ENCODE measurements at places on chromosomes 7 and 10.

GRCh38 chr7:51182636-51183166 is 133.9 kb downstream of the COBL start:
- no peak for DNase-seq

GRCh38 chr10:43355749-43356371 is 15.6 kb upstream of the FXYD4 start:
- DNase-seq = no peak

GRCh38 chr10:110574420-110574819 is 6.9 kb downstream of the SMC3 start:
- DNase-seq = no peak

DNA sequence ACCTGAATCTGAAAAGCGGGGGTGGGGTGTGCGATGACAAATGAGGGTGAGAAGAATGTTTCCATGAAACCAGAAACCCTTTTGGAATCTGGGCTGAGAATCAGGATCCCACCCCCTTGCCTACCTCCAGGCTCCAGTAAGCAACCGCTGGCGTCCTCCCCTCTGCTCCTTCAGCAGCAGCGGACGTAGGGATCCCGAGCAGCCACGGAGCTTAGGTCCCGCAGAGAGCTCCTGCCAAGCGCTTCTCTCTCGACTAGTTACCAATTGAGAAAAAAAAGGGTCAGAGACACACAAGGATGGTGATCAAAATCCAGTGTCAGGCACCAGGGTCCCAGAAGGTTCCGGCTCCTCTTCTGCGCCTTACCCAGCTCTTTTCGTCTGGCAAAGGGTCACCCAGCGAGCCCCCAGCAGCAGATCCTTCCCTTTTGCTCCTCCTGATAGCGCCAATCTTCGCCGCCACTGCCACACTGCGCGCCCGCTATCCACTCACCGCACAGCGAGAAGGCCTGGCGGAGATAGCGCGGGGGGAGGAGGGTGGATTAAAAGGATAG is 733.5 kb downstream of the ZWINT start:
- no peak for DNase-seq

GRCh38 chr10:129771991-129772431 is 192.1 kb downstream of the EBF3 start:
- DNase-seq = no peak

DNA sequence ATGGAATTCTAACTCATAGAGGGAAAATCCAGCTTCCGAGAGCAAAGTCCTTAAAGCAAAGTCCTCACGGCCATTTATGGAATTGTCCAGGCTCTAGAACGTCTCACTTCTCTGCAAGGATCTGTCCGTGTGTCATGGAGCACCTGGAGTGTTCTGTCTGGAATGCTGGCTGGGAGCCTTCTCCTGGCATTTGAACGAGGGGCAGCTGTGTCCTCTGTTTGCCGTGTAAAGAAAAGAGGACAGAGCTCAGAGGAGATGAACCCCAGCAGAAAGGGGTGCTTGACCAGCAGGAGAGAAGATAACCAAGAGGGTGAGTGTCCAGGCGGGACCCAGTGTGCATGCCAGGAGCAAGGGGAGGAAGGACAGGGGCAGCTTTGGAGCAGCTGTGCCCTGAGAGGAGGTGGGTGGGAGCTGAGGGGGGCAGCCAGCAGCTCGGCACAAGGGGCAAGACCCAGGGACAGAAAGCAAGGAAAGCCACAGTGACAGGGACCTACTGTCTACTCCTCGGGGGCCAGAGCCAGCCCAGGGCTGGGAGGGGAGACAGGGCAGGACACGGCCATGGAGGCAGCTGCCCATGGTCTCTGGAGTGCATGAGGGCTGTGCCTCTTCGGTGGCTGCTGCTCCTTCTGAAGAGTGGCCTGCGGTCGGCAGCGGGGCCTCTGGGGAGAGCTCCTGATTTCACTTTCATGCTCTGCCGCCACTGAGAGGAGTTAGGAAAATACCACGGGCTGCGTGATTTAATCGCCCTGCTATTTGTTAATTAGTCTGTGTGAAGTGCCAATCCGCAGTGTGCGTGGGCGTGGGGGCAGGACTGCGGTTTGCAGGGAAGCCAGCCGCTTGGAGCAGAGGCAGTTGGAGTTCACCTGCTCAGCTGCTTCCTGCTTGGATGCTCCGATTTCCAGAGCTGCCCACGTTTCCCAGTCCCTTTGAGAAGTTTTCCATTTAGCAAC is 149.3 kb upstream of the SHH start:
- DNase-seq = no peak

- no peak for DNase-seq
Observed at GRCh38 chr7:106095634-106096033, 16.5 kb downstream of the SYPL1 start.

DNA sequence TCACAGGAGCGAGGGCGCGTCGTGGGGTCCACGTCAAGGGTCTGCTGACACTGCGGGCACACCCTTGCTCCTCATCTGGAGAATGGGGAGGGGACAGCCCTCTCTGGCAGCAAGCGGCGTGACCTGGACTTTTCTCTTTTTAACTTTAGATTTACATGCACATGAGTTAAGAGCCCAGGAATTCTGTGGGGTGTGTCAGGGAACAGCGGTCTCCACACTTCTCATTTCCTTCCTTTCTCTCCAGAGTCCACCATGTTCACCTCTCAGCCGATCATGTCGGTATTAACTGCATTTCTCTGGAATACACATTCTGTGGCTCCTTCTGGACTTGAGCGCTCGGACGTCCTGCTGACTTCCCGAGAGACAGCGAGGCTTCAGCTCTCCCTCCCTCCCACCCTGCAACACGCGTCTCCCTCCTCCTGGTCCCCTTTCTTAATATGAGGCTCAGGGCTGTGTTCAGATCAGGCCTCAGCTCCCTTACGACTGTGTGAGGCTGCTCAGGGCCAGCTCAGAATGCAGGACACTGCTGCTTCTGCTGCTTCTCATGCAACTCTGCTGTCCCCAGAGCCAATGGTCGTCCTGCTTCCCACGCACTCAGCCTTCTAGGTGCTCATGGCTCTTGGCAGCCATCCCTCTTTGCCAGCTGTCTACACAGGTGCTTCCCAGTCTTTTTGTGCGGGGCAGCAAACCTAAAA is 261.3 kb downstream of the ELFN1 start:
- DNase-seq = no peak

GRCh38 chr7:82172017-82172416 is 271.6 kb downstream of the CACNA2D1 start:
- DNase-seq = no peak

- no peak for DNase-seq
Observed at GRCh38 chr10:11401264-11402235, 209.9 kb downstream of the USP6NL start.

DNA sequence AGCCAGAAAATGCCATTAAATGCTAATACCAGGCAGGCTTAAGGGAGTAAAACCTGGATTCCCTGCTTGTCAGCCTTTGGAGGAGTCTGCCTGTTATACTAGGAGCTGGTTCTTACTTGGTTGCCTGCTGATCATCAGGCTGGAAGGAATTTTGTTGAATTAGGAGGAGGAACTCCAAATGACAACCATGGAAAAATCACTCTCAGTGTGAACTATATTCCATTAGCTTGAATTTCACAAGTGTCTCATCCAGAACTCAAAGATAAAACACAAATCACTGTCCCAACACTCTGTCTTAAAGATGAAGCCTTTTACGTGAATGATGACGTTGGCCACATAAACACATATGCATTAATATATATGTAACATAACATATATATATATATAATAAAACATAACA is 238.9 kb upstream of the PLXDC2 start:
- DNase-seq = no peak

GRCh38 chr7:126557271-126557670 is 695.5 kb downstream of the GRM8 start:
- DNase-seq = no peak

GRCh38 chr10:85284778-85285770 is 956.7 kb downstream of the CCSER2 start:
- DNase-seq = no peak

DNA sequence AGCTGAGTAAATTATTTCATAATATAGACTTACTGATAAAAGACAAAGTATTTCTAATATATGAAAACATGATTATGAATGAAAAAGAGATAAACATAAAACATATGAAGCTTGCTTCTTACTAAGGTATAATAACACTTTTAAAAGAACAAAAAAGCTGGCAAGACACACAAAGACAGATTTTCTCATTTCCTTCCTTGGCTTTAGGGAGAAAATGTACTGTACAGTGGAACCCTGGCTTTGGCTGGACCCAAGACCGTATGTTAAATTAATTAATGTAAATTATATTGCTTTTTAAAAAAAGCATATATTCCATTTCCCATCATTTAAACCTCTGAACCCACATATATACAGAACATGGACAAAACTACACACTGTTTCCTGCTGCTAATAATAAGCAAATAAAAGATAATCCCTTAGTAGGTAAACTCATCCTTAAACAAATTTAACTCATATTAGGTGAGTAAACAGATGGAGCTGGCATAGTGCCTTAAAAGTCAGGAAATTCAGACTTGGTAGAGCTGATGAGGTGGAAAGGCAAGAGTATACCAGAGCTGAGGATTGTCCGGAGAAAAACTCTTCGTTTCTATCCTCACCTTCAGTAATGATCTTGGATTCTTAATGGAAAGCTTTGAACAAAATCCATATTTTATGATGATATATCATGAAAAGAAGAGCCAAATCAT is 1016.4 kb upstream of the KCND2 start:
- DNase-seq = no peak

- no peak for DNase-seq
Observed at GRCh38 chr10:116540814-116541213, 4.9 kb upstream of the PNLIP start.

DNA sequence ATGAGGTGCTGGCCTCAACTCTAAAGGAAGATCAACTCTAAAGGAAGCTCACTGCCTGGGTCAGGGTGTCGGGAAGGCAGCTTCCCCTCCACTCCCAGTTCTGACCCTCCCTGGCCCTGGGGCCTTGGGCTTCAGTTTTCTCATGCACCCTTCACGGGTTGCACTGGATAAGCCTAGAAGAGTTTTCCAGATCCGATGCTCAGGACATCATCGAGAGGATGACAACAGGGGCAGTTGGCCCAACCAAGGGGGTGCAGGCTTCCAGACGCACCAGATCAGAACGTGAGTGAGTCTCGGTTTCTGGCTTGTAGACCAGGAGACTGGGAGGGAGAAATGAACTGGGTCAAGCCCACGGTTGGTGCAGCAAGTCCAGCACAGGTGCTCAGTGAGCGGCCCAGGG is 34.2 kb upstream of the CHST15 start:
- DNase-seq = no peak

DNA sequence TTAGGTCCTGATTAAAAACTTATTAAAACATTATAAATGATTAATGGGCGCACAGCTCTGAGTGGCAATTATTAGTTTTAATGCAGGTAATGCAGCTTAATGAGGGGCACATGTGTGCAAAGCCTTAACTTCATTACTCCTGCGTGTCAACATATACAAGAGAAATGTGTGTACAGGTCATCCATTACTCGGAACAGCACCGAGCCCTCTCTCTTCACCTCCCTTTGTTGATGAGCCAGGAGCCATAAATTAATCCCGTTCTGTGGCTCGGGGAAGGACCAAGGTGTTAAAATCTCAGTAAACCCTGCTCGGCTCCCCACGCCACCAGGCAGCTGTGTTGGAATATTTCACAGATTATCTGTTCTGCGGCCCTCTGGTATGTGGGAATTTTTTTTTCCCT is 77.8 kb downstream of the EBF3 start:
- no peak for DNase-seq

- no peak for DNase-seq
Observed at GRCh38 chr7:100545360-100546128, 6.5 kb downstream of the AGFG2 start.

GRCh38 chr10:62760401-62760800 is 44.1 kb upstream of the ADO start:
- DNase-seq = no peak

DNA sequence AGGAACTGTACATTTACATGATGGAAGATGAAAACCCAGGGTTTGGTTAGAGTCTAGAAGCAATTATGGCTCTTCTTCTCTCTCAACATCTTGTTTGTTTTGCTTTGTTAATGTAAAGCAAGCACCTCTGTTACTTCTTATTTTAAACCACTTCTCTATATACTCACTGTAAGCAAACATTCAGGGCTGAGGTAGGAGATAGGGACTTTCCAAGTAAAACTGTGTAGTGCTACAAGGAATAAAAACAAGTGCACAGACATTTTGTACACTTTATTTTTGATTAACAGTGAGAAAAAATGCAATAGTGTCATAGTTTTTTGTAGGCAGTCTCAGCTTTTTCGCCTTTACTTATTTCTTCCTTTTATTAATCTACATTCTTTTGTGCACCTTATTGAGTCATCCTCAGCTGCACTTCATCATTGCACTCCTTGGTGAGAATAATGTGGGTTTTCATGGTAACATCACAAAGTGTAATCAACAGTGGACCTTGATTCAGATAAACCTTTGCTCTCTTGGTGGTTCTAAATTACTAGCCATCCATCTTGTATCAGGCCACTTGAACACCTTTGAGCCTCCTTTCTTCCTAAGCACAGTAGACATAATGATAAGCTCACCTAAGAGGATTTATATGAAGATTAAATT is 52.9 kb downstream of the ELMO1 start:
- DNase-seq = no peak

- DNase-seq = no peak
Observed at GRCh38 chr10:82378146-82378545, 503.2 kb downstream of the NRG3 start.

GRCh38 chr10:97573021-97573420 is 442 bp downstream of the ANKRD2 start:
- no peak for DNase-seq

GRCh38 chr7:129144834-129145668 is 544 bp downstream of the TSPAN33 start:
- no peak for DNase-seq

- no peak for DNase-seq
Observed at GRCh38 chr10:73756183-73756582, 12.0 kb downstream of the SEC24C start.

GRCh38 chr10:24306507-24306875 is 97.6 kb downstream of the KIAA1217 start:
- no peak for DNase-seq

- DNase-seq = no peak
Observed at GRCh38 chr10:17009212-17009700, 120.4 kb downstream of the CUBN start.

- no peak for DNase-seq
Observed at GRCh38 chr7:118183428-118183785, 557 bp upstream of the LSM8 start.

- DNase-seq = no peak
Observed at GRCh38 chr7:143047326-143047725, 4.8 kb upstream of the OR6V1 start.

- no peak for DNase-seq
Observed at GRCh38 chr7:23863209-23863787, 153.3 kb downstream of the STK31 start.

DNA sequence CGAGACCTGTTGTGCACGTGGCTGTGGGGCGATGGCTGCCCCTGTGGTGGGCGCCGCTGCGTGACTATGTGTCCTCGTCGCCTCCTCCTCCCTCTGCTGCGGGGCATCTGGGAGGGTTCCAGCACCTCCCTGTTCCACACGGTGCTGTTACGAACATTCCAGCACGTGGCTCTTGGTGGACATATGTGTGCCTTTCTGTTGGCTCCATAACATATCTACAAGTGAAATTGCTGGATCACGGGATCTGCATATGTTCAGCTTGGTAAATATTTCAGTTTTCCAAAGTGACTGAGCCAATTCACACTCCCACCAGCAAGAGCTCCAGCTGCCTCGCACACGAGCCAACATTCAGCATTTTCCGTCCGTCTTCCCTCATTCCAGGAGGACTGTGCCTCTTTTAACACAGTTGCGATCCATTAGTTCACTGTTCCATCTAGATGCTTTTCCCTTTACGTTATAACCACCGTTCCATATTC is 25.1 kb downstream of the SNX8 start:
- DNase-seq = no peak

Measured in stimulated activated CD4-positive, alpha-beta T cell treated with anti-CD3 and anti-CD28 coated beads, Interleukin-1b, Interleukin-23, amount 100 ng/mL, for 1 hour (primary cell).